ENCODE measurements at places on chromosomes 5 and 9.

DNA sequence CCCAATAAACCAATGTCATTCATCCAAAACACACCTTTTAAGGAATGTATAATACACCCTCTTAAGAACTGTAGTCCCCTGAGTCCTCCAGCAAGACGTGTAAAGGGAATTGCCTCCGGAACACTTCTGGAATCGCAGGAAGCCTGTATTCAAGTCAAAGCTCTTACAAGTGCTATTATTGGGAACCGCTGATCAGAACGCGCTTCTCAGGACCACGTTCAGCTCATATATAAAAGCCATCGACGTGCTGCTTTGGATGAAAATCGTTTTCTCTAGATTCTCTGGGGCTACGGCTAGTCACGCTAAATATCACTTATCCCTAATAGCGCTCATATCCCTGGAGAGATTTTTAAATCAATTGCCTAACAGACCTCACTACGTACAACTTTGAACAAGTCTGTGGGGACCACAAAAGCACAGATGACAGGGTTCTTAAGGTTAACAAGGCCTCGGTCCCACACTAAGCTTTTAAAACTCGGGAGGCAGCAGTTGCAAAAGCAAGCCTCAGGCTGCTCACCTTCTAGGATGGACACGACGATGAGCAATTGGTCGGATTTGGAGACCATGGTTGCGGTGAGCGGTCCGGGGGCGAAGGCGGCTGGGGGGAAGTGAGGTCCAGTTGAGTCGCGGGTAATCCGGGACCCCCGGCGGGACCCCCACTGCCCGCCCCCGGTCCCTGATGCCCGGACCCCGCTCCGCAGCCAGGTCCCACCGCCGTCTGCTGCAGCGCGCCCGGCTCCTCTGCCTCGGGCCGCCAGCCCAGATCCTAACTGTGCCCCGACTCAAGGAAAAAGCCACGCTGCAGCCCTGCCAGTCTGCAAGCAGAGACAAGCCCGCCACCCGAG, 548 bp downstream of the CEP120 start:
- DNase-seq: no peak

DNA sequence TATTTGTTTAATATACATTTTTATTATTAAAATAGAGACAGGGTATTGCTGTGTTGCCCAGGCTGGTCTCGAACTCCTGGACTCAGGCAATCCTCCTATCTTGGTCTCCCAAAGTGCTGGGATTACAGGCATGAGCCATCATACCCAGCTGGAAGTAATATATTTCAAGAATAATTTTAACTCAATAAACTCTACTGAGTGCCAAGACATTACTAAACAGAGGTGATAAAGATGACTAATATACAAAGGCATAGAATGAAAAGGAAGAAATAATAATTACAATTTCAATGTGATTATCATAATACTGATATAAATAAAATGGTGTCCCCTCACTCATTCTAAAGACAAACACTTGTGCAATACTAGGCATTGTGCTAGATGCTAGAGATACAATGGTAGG, 13.9 kb downstream of the GOLPH3 start:
- DNase-seq: no peak

DNA sequence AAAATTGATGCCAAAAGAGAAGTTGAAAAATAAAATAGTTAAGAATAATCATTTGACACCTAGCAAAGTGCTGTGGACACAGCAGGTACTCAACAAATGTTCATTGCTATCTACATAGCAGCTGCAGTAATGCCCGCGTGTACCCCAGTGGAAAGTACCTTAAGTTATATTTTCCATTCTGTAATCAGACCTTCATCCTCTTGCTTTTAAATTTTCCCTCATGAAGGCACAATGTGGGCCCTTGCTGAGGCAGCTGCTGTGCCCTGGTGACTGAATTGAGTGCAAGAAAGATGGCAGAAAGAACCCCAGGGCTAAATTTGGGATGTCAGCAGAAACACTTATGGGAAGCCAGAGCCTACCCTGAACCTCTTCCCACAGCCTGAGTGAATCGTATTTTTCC, 65.9 kb downstream of the CYFIP2 start:
- no peak for DNase-seq

DNA sequence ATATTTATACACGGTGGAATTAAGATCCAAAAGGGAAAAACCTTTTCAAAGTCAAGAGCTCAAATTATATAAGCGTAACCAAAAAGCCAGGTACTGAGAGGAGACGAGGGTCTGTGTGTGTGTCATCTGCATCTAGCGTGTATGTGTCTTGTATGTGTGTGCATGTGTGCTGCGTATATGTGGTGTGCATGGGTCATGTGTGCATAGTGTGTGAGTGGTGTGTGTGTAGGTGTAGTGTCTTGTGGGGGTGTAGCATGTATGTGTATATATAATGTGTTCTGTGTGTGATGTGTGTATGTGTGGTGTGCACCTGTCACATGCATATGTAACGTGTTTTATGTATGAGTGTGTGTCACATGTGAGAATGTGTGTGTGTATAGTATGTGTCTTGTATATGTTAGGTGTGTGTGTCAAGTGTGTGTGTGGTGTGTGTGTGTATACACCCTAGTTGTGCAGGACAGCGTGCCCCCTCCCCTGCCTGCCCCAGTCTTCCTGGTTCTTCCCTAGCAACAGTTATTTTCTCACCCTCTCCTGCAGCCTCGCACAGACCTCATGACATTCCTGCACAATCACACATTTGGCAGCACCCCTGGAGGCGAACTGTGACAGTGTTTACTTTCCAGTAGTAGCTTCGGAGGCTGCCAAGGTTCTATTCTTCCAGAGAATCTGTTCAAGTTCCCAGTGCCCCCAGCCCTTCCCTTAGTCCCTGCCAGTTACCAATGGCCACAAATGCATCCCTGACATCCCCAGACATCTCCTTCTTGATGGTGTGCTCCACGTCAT, 27.1 kb upstream of the TNIP1 start:
- no peak for DNase-seq

DNA sequence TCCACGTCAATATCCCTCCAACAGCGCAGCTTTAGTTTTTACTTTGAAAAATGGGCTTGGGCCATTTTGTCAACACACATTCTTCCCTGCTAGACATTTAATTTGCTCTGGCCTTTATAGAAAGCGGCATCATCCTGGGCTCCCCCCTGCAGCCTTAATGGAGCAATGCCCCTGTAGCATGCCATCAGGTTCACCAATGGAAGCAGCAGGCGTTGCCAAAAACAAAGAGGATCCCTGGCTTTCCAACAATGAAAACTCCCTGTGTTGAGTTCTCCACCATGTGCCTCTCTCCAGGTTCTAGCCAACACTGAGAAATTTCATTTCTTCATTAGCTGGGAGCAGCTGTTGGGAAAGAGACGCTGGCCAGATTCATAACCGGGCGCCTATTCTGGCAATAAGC, 139.5 kb downstream of the ZNF622 start:
- DNase-seq: no peak
